ENCODE measurements at places on chromosomes 12 and 14.

- no peak for DNase-seq
Observed at GRCh38 chr12:53963434-53964314, 9.0 kb downstream of the HOXC12 start.

DNA sequence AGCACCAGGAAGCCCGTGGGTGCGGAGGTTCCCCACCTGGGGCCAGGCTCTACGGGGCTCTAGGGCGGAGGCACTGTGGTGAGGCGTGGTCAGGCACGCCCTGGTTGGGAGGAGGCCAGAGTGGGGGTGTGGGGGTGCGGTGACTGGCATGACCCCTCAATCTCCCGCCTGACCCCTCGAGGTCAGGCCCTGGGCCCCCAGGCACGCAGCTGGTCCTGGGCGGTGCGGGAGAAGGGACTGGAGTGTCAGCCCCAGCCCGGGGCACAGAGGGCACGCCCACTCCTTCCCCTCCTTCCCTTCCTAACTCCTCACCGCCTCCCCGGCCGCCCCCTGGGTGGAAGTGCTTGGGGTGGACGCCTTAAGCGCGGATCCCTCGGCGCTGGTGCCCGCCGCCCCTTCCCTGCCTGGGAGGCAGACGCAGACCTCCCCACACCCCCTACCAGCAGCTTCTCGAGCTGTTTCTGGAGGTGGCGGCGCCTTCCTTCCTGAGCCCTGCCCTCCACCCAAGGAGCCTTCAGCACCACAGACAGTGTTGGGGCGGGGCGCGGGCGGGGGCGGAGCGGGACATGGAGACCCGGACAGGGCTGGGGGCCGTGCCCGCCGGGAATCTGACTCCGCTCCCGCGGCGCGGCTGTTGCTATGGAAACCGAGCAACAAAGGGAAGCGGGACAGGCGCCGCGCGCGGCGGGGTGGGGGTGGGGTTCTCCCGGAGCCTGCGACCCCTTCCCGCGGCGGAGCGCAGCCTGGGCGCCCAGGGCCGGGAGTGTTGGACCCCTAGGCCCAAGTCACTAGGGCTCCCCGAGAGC, 741 bp upstream of the CRIP2 start:
- DNase-seq: peak; percentile 95

DNA sequence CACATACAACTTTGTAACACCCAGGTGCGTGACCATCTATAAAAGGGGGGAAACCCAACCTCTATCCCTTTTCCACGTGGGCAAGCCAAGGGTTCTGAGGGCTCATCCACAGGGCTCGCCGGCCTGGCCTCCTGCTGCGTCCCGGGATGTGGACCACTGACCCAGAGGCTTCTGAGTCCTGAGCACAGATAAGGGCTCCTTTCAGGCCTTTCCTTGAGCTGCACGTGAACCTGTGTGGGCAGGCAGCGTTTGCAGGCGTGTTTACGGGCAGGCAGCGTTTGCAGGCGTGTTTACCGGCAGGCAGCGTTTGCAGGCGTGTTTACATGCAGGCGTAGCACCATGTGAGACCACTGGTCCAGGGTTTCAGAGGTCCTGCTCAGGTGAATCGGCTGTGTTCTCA, 3.8 kb downstream of the TCL1A start:
- DNase-seq: no peak

- no peak for DNase-seq
Observed at GRCh38 chr12:128442096-128442495, 175.1 kb downstream of the TMEM132C start.

DNA sequence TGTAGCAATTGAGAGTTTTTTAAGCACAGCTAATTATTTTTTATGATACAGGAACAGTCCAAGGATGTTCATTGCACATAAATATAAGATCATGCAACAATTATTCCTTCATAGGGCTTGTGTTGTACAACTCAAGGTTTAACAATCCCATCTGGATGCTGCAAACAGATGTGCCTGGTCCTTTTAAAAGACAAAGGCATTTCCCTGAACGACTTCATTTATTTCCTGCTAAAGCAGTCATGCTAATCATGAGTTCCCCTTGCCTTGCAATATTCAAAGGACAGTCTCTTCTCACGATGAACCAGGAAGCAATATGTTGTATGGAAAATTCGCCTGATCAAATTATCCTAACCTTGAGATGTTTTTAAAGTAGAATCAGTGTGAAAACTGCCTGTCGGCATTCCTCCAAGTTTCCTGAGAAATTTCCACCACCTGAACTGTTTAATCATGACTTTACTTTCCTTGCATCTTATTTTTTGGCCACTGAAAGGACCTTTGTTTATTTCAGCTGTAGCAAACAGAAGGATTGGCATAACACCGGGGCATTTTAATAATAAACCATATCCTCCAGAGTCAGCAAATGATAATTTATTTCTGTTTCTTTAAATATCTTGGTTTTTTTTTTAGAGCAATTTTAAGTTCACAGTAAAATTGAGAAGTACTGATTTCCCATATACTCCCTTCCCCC, 33.9 kb upstream of the TSPAN8 start:
- no peak for DNase-seq

- no peak for DNase-seq
Observed at GRCh38 chr12:25977047-25977446, 18.6 kb downstream of the RASSF8 start.

GRCh38 chr12:51893786-51894185, 5.9 kb downstream of the ANKRD33 start:
- DNase-seq: no peak

DNA sequence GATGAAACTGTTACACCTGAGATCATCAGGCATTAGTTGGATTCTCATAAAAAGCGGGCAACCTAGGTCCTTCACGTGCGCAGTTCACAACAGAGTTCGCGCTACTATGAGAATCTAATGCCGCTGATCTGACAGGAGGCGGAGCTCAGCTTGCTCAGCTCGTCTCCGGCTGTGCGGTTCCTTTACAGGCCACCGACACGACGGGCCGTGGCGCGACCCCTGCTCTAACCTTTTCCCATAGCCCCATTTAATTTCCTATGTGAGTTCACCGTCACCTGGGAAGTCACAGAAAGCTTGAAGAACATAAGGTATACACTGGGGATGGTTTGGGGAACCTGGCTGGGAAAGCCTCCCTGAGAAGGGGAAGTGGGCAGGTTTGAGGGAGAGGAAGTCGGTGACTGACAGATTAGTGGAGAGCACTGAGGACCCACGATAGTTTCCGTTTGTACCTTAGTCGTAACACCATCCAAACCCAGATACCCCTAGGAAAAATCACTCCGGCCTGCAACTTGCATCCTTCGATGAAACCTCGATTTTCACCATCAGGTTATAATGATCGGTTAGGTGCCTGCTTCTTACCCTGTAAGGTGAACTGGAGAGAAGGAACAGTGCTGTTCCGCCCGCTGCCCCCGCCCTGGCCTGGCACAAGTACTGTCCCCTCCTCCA, 2.8 kb upstream of the AAAS start:
- no peak for DNase-seq

DNA sequence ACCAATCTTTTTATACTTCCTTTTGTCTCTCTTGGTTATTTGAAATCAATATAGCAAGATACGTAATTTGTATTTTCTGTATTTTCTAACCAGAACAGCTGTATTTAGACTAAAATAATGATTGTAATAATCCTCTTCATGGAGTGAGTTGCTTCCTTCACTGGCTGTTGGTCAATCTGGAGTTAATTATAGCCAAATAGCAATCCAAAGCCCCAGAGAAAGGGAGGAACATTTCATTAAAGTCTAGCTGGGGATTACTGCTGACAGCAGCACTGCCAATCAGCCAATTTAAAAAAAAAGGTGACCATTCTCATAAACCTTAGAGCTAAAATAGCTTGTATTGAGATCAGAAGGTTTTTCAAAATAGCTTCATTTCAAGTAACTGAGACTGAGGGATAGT, 118.0 kb downstream of the TRHDE start:
- DNase-seq: no peak

DNA sequence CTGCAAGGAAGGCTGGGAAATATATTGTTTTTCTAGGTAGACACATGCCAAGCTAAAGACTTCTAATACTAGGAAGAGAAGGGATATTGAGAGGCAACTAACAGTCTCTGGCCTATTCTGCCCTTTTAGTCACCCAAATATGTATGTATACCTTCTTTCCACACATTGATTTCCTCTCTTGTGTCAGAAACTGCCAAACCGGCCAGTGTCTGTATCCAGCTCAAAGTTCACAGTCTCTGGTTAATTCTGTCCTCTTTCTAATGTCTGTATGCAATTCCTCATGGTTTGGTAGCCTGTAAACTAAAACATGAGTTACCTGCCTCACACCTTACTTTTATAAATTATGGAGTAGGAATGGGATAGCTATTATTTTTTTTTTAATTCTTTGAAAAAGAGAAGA, 25.2 kb upstream of the CPSF6 start:
- no peak for DNase-seq

- DNase-seq: no peak
Observed at GRCh38 chr14:81684696-81685095, 151.0 kb upstream of the SEL1L start.

DNA sequence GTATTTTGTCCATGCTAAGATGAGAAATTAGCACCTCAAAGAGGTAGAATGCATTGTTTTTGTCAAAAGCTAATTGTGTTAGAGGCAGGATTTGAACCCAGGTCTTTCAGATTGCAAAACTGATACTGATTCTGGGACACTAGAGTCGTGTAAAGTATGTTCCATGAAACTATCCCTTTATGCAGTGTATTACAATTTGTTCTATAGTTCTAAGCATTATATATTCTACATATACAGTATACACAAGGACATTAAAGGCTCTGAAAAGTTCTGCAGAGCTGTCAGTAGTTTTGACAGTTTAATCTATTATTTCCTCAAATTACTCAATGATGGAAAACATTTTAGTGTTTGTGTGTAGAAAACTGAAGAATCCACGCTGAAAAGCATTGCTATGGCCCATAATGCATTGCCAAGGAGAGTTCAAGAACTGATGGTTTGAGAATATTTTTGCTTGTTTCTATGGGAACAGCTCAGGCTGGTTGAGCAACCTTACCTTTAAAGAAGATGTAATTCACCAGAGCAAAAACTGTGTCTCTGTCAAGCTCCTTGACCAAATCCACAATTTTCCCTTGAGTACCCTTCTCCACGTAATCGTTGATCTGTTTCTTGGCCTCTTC, 6.2 kb downstream of the SERPINA1 start:
- no peak for DNase-seq

GRCh38 chr12:18327036-18327435, 65.7 kb downstream of the PIK3C2G start:
- DNase-seq: no peak

DNA sequence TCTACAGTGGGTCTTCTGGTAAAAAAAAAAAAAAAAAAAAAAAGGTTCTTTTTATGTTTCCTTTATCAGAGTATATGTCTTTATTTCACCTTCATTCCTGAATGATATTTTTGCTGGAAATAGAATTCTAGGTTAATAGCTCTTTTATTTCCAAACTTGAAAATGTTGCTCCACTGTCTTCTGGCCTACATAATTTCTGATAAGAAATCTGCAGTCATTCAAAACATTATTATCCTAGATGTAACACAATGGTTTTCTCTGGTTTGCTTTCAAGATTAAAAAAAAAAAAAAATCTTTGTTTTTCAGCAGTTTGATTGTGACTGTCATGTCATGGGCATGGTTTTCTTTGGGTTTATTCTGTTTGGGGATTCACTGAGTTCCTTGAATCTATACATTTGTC, 19.5 kb downstream of the DCP1B start:
- DNase-seq: no peak

- no peak for DNase-seq
Observed at GRCh38 chr12:131776237-131776889, 51.8 kb upstream of the MMP17 start.

GRCh38 chr14:33486332-33486890, 464.5 kb downstream of the EGLN3 start:
- DNase-seq: no peak

Data from right hindlimb (tissue), 1 donor.